T-cell (primary cell): ENCODE measurements at places on chromosomes 7 and 10.

DNA sequence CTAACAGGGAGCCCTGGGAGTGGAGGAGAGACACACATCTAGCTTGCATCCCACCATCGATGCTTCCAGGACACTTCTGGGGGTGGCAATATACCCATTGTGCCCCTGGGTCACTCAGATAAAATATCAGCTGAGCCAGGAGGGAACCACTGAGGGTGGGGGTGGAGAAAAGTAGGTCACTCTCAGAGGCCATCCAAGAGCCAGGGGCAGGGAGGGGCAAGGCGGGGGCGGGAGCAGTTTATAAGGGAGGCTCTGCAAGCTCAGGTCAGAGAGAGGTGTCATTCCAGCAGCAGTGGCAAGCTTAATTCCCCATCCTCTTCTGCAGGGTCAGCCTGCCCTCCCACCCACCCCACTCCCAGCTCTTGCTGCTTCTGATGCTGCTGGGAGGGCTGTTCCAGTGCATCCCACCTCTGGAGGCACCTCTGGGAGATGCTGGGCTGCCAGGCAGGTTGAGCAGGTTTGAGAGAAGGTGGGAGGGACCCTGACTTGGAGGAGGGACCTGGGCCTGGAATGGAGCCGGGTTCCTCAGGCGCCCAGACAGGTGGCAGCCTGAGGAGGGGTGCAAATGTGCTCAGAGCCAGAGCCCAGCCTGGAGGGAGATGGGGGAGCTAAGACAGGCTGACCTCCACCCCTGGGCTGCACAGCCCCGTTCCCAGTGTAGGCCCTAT is 20.1 kb upstream of the TLX1 start:
- no peak for DNase-seq

- no peak for DNase-seq
Measured at GRCh38 chr7:20153567-20153966, 63.6 kb downstream of the MACC1 start.

DNA sequence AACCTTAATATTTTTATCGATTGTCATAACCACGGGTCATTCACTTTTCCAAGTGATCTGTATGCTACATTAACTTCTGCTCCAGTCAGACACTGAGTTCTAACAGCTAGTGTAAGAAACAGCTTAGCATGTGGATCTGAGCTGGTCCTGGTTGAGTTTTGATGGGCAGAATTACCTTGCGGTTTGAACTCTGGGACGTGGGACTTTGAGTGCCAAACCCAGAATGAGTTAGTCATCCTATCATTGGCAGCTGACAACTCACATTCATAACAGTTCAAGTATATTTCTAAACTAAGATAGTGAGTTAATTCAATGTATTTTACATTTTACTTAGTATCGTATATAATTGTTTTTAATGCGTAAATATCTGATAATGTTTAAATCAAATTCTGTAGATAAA is 43.2 kb downstream of the C7orf33 start:
- no peak for DNase-seq

DNA sequence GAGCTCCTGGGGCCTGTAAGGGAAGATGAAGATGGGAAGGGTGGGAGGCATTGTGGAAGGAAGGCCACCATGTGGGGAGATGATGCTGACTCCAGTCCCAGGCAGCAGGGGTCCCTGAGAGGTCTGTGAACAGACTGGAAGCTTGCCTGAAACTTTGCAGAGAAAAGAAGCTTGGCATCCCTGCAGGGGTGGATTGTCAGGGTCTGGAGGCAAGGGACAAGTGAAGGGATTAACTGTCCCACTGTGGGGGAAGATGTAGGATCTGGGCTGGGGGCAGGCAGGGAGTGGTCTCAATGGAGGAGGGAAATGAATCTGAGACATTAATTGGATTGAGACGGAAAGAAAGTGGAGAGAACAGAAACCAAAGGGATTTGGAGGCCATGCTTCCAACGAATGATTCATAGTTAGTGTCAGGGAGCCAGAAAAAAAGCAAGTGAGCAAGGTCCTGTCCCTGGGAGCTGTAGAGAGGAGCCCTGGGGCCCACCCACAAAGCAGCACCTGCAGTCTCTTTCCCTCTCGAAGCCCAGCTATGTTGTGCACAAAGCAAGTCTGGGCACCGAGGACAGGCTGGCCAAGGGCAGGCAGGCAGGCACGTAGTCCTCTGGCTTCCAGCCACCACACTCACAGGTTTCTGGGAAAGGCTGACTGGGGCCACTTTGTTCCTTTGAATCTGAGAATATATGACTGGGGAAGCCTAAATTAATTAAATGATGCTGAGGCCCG is 4.7 kb upstream of the SLC18A3 start:
- DNase-seq = no peak
